ENCODE measurements at places on chromosomes 7 and 10.

GRCh38 chr10:47183704-47184041, 116.3 kb upstream of the GDF10 start:
- DNase-seq, result no peak

DNA sequence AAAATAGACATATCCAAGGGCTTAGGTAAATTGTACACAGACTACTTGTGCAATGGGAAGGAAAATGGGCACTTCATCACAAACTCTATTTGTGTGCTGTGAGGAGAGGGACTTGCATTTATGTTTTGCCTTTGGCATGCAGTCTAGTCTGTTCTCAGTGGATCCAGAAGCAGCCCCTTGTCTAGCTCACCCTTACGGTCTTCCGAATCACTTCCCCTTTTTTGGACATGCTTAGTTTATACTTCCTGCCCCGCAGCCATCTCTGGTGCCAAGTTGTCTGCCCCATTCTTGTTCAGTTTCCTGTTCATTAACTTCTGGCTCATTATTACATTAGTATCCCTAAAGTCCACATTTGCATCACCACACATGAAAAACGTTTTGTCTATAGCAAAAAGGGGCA, 161.6 kb downstream of the NRCAM start:
- DNase-seq, result peak; percentile 80

- DNase-seq, result no peak
Measured at GRCh38 chr7:98556288-98556687, 60.8 kb upstream of the NPTX2 start.

GRCh38 chr7:105297985-105298384, 90.7 kb downstream of the SRPK2 start:
- DNase-seq, result no peak

GRCh38 chr10:3949711-3950110, 164.7 kb upstream of the KLF6 start:
- no peak for DNase-seq
